ENCODE measurements at places on chromosomes 5 and 9.

GRCh38 chr9:83572524-83572923 lies 34.3 kb upstream of the FRMD3 start:
- no peak for DNase-seq

- no peak for DNase-seq
Observed at GRCh38 chr5:147508711-147509040, 1.2 kb downstream of the DPYSL3 start.

GRCh38 chr5:51172903-51173626 lies 210.2 kb upstream of the ISL1 start:
- DNase-seq = no peak

GRCh38 chr5:108276187-108277050 lies 105.5 kb downstream of the FBXL17 start:
- no peak for DNase-seq

GRCh38 chr9:98182069-98182820 lies 10.2 kb downstream of the CORO2A start:
- DNase-seq = no peak

Data from activated CD4-positive, alpha-beta T cell treated with anti-CD3 and anti-CD28 coated beads, Interleukin-2, amount 10 ng/mL, durations not matched to agents 24 days and 14 days (primary cell).